ENCODE measurements at places on chromosomes 16 and 17.

GRCh38 chr16:13634959-13635358 lies 285.0 kb upstream of the ERCC4 start:
- no peak for DNase-seq

GRCh38 chr17:73725794-73726515 lies 81.7 kb upstream of the SDK2 start:
- DNase-seq = no peak

- no peak for DNase-seq
These were observed 136.0 kb upstream of the WSB1 start for GRCh38 chr17:27157898-27158297.

DNA sequence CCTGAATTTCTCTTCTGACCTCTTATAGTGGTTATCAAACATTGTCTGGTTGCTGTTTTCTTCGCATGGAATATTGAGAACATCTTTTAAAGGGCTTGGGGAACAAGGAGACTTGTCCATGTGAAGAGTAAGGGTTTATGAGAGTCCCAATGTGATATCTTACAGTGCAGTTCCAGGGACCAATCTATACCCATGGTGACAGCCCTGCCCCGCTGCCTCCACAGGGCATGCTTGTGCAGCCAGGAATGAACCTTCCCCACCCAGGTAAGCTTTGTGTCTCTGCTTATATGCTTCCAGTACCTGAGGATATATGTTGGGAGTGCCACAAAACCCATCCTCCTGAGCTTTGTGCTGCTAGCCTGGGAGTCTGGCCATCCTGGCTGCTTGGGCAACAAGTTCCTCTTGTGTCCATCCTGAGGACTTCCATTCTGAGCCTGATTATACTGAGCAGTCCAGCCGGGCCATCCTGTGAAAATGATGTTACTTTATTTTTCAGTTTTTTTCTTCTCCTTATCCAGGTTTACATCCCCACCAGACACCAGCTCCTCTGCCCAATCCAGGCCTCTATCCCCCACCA lies 9.5 kb upstream of the RAPGEFL1 start:
- no peak for DNase-seq

- no peak for DNase-seq
These were observed 223.0 kb downstream of the NTN1 start for GRCh38 chr17:9244066-9245052.

Data from progenitor cell of endocrine pancreas (in vitro differentiated cells).